AG10803 (cell line): ENCODE measurements at places on chromosomes 6 and 20.

- no peak for DNase-seq
These were observed 348.2 kb downstream of the TFAP2B start for GRCh38 chr6:51166914-51167313.

- no peak for DNase-seq
These were observed 278.8 kb downstream of the HDGFL1 start for GRCh38 chr6:22848121-22848520.

GRCh38 chr6:157682856-157683481 lies 140.1 kb upstream of the SNX9 start:
- peak; percentile 69 for DNase-seq

DNA sequence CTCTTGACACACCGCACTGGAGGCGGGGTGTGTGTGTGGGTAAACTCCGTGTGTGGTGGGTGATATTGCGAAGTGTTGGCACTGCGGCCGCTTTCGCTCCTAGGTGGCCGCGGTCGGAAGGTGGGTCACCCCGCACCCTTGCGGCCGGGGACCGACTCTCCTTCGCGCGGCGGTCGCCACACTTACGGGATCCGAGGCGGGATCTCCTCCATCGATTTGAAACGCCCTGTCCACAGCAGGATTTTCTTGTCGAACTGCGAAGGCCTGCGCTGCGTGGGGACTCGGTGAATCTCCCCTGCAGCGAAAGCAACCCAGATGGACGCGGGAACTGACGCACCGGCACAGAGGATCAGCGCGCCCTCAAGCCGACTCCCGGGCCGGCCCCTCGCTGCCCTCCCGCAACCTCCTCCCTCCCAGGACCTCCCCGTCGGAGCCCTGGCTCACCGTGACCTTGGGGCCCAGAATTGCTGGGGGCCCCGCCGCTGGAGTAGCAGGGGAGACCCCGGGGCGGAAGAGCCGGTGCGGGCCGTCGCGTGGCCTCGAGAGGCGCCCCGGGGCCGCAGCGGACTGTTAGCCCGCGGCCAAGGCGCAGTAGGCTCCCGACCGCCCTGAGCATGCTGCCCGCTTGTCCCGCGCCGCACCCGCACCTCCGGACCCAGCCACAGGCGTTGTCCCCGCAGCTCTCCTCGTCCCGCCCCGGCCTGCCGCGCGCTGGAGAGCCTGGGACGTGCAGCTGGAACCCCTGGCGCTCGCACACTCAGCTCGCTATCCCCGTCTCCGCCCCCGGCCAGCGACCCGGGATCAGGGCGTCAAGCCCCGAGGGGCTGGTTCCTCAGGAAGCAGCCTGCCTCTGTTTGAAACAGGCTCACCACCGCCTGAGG lies at the start of gene FAM162B:
FAM162B (minus strand) TSS at position 759 of the 881 bp plus-strand sequence; CDS start at position 616, 143 bp downstream.
- DNase-seq = peak; percentile 5

DNA sequence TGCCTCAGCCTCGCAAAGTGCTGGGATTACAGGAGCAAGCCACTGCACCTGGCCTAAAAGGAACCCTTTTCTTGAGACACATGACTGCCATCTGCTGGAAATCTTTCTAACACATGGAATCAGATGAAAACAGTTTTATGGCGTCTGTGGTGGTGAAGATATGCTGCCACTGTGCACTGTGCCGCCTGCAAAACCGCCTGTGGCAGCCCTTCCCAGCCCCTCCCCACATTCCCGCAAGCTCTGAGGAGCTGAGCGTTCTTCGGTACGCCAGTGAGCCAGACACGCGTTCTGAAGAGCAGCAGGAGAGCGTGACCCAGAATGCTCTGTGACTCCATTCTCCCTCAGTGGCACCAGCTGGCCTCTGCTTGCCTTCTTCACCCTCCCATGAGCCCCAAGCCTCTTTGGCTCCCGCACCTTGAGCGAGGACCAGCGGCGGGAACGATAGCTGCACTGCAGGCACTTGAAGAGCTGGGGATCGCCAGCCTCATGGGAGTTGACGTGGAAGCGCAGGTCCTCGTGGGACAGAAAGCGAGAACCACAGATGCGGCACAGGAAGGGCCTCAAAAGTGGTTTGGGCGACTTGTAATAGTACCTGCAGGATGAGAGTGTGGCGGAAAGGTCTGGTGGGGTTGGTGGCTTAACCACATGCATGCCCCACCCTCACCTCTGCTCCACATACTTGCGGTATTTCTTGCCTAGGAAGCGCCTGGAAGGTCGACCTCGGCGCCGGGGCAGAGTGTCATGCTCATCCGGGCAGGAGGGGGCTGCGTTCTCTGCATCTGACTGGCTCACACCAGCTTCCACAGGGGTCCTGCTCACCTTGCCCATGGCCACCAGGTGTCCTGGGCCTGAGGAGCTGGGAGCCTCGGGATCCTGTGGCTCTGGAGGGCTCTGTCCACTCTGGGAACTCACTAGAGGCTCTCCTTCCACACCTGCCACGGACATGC lies 8.7 kb downstream of the ZNF335 start:
- peak; percentile 34 for DNase-seq

DNA sequence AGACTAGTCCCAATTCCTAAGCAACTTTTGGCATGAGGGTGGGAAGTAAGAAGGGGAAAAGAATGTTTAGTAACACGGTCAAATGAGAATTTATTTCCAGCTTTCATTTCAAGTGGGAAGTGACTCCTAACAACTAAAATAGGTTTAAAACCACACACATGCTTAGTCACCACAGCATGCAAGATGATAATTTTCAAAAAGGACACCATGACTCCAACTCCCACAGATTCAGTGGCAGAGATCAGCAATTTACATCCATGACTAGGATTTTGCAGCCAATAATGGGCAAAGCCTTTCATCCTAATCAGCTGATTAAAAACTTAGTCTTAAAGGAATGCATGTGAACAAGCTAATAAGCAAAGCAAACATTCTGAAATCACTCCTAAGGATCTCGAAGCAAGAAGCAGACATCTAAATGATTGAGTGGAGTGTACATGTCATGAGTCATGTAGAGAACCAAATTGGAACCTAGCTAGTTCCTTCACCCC lies 48.1 kb upstream of the GCLC start:
- peak; percentile 89 for DNase-seq

DNA sequence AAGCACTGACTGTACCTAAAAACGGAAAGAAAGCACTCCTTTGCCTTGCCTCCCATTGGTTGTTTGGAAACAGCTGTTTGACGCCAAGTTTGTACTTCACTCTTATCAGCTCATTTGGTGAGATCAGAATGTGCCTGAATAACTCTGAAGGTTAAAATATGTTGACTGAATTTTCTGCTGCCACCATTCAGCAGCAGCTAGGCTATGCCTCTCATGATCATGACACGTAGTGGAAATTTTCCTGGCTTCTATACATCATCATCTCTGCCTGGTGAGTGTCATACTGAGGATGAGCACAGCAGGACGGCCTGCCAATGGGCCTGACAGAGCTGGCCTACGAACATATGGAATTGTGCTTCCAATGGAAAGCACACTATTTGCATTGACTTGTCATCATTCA lies 704.9 kb upstream of the CITED2 start:
- DNase-seq = peak; percentile 23
